ENCODE measurements at places on chromosomes 11 and 22. TPM values are rescaled to one million over a fixed set of nuclear protein-coding genes. Genes with fewer than 3 reads are reported as not detected.

NCR3LG1 gene
- total RNA-seq: 2.7 TPM

GLYAT gene
- total RNA-seq: not detected

- no peak for DNase-seq
Measured at GRCh38 chr11:11937957-11938356, 70.5 kb downstream of the DKK3 start.

- DNase-seq: no peak
Measured at GRCh38 chr11:128625746-128626145, 38.4 kb upstream of the ETS1 start.

- DNase-seq: no peak
Measured at GRCh38 chr11:95138448-95138847, 48.8 kb downstream of the ENDOD1 start.

DNA sequence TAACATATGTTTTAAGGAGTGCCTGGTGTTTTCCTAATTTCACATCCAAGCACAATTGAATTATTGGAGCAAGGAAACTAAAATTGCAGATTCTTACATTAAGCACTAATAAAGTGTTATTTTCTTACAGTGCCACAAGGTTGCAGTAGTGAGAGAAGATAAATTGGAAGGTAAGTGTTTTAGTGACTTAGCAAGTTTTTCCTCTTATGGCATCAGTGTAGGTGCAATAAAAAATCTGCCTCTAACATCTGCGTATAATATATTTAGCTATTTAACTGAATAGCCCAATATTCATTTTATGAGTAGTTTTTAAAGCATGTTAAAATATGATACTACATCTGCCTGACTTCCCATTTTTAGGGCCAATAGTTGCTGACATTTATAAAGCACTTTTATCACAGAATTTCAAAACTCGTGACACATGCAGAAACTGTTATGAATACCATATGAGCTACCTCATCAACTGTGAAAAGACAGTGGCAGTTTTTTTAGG is 19.0 kb downstream of the POLD3 start:
- DNase-seq: no peak

Measured in naive thymus-derived CD4-positive, alpha-beta T cell (primary cell).